Astrocyte (in vitro differentiated cells and primary cell): ENCODE measurements at places on chromosomes 3 and 15. TPM values are rescaled to one million over a fixed set of nuclear protein-coding genes. Genes with fewer than 3 reads are reported as not detected.

UMPS gene
- total RNA-seq: 25.4 and 38.3 TPM in 2 replicates

CCDC12 gene
- 26.2 and 29.0 TPM in 2 replicates for total RNA-seq

SNURF gene
- total RNA-seq: 16.5 and 23.6 TPM in 2 replicates

GNAT1 gene
- total RNA-seq: not detected in 2 replicates

SPSB4 gene
- total RNA-seq: 0.94 and 2.2 TPM in 2 replicates

MAP6D1 gene
- 4.6 and 4.8 TPM in 2 replicates for total RNA-seq

DNA sequence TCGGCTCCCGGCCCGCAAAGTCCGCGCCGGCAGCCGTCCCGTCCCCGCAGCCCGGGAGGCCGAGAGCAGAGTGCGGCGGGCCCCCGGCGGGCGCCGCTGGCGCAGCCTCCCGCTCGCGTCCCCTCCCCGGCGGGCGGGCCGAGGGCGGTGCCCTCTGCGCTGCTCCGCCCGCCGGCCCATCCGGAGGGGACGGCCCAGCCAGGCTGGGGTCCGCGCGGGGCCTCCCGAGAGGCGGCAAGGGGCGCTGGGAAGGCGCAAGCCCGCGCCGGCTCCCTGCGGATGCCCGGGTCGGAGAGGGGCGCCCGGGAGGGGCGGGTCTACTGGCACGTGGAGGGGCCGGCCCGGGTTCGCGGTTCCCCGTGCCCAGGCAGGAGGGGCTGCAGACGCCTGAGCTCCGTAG, at the start of the genes CLCN2 and POLR2H:
Gene CLCN2, minus strand, starts transcription at position 74 of the 400 bp plus-strand sequence. CDS start 126 bp downstream, outside the sequence.
Gene POLR2H, plus strand, starts transcription at position 179 of the 400 bp plus-strand sequence. CDS start 1,783 bp downstream, outside the sequence.
- peak within 1 kb of the TSS; percentile 82 for H3K4me3 ChIP-seq
- peak within 1 kb of the TSS; percentile 90 for H3K27ac ChIP-seq
- peaks cover 7% of the 10 kb centered on the region for H3K36me3 ChIP-seq
- no peaks in the 10 kb centered on the region for H3K27me3 ChIP-seq
- peaks cover 10% of the 10 kb centered on the region for H3K4me1 ChIP-seq
- no peak for DNase-seq

DNA sequence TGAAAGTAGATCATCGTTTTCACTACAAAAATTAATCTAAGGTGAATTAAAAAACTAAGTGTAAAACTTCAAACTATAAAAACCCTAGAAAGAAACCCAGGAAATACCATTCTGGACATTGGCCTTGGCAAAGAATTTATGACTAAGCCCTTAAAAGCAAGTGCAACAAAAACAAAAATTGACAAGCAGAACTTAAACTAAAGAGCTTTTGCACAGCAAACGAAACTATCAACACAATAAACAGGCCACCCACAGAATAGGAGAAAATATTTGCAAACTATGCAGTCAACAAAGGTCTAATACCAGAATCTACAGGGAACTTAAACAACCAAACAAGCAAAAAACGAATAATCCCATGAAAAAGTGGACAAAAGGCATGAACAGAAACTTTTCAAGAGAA, 302.0 kb downstream of the CHST2 start:
- H3K4me3 ChIP-seq: no peak overlapping the region
- H3K4me1 ChIP-seq: no peaks in the 10 kb centered on the region
- H3K27me3 ChIP-seq: no peaks in the 10 kb centered on the region
- no peaks in the 10 kb centered on the region for H3K36me3 ChIP-seq
- peak; percentile 12 for DNase-seq

DNA sequence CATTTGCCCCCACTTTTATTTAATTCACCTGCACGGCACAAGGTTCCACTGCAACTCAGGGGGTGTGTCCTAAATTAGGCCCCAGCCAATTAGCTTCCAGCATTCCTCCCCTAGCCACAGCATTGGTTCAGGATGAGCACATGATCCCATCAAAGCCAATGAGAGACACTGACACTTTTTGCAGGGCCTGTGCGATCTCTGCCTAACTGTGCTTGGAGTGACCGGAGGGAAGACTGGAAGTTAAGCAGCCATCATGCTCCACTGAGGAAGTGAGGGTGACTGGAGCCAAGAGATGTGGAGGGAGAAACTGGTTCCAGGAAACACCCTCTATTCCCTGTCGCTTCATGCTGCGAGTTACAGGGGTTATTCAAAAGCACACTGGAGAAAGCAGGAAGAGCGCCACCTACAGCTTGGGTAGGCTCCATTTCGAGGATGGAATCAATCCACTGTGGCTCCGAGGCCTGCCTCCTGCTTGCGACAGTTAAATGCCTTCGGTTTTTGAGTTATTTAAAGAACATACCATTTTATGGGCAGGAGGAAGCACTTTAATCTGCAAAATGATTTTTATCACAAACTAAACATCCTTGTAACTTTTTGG, 122.2 kb upstream of the WNT5A start:
- peaks cover 3% of the 10 kb centered on the region for H3K27me3 ChIP-seq
- no peak overlapping the region for H3K4me3 ChIP-seq
- DNase-seq: no peak
- H3K27ac ChIP-seq: no peak overlapping the region
- no peaks in the 10 kb centered on the region for H3K36me3 ChIP-seq

- H3K27ac ChIP-seq: no peak overlapping the region
- DNase-seq: peak; percentile 29
- H3K4me3 ChIP-seq: no peak overlapping the region
- no peaks in the 10 kb centered on the region for H3K27me3 ChIP-seq
- H3K36me3 ChIP-seq: no peaks in the 10 kb centered on the region
Measured at GRCh38 chr15:25737218-25737643, 125.9 kb downstream of the ATP10A start.

DNA sequence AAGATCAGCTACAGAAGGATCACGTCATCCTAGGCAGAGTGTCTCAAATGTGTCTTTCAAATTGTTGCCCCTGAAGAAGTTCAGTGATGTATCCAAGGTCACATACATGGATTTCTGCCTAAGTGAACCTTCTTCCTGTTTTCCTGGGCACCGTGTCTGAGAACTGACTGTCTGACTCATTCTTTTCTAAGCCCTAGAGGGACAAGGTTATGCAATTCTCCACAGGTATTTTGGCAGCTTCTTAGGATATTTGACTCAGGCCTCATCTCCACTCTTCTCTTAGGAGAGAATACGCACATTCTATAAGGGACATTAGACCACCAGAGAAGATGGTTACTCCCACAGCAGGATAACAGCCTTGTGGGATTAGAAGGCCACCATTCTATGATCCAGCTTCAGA, 391.9 kb upstream of the THBS1 start:
- no peaks in the 10 kb centered on the region for H3K36me3 ChIP-seq
- peak; percentile 95 for DNase-seq
- H3K27ac ChIP-seq: no peak overlapping the region
- peaks cover 20% of the 10 kb centered on the region for H3K4me1 ChIP-seq

DNA sequence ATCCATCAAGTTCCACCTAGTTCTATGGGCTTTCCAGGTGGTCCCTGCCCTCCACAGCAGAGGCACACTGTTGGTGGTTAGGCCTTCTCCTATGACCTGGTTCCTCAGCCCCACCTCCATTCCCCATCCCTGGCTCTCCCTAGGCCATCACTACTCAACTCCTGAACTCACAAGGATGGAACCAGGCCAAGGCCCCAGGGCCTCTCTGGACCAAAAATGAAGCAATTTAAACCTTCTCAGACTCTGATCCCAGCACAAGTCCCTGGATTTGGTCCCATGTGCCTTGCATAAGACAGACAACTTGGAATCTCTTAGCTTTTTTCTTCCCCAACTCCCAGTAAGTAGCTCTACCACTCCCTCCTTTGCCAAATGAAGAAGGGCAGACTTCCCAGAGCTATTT, 14.4 kb upstream of the ACAN start:
- H3K27ac ChIP-seq: no peak overlapping the region
- no peak for DNase-seq
- H3K4me1 ChIP-seq: no peaks in the 10 kb centered on the region
- peaks cover 15% of the 10 kb centered on the region for H3K27me3 ChIP-seq
- H3K36me3 ChIP-seq: no peaks in the 10 kb centered on the region

- H3K36me3 ChIP-seq: no peaks in the 10 kb centered on the region
- H3K4me3 ChIP-seq: no peak overlapping the region
- no peak for DNase-seq
- no peaks in the 10 kb centered on the region for H3K27me3 ChIP-seq
Measured at GRCh38 chr3:173214576-173214975, 73.5 kb upstream of the SPATA16 start.

- H3K27me3 ChIP-seq: no peaks in the 10 kb centered on the region
- peak; percentile 26 for DNase-seq
- H3K36me3 ChIP-seq: no peaks in the 10 kb centered on the region
- peaks cover 7% of the 10 kb centered on the region for H3K4me1 ChIP-seq
- no peak overlapping the region for H3K27ac ChIP-seq
- H3K4me3 ChIP-seq: no peak overlapping the region
Measured at GRCh38 chr15:36331531-36332275, 247.7 kb upstream of the CDIN1 start.

GRCh38 chr3:68996356-68996995, 17.0 kb downstream of the EOGT start:
- H3K4me1 ChIP-seq: peaks cover 15% of the 10 kb centered on the region
- H3K27ac ChIP-seq: no peak overlapping the region
- H3K36me3 ChIP-seq: peaks cover 26% of the 10 kb centered on the region
- H3K4me3 ChIP-seq: no peak overlapping the region

DNA sequence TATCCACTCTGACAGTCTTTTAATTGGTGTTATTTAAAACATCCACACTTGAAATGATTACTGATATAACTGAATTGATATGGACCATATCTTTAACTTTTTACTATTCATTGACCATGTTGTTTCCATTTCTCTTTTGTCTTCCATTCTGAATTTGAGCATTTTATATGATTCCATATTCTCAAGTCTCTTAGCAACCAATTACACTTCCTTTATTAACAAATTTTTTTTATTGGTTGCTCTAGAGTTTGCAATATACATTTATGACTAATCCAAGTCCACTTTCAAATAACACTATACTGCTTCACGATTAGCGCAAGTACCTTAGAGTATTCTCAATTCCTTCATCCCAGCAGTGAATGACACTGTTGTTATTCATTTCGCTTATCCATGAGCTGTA, 16.4 kb downstream of the RFX7 start:
- H3K4me3 ChIP-seq: no peak overlapping the region
- no peaks in the 10 kb centered on the region for H3K4me1 ChIP-seq
- H3K27ac ChIP-seq: no peak overlapping the region

DNA sequence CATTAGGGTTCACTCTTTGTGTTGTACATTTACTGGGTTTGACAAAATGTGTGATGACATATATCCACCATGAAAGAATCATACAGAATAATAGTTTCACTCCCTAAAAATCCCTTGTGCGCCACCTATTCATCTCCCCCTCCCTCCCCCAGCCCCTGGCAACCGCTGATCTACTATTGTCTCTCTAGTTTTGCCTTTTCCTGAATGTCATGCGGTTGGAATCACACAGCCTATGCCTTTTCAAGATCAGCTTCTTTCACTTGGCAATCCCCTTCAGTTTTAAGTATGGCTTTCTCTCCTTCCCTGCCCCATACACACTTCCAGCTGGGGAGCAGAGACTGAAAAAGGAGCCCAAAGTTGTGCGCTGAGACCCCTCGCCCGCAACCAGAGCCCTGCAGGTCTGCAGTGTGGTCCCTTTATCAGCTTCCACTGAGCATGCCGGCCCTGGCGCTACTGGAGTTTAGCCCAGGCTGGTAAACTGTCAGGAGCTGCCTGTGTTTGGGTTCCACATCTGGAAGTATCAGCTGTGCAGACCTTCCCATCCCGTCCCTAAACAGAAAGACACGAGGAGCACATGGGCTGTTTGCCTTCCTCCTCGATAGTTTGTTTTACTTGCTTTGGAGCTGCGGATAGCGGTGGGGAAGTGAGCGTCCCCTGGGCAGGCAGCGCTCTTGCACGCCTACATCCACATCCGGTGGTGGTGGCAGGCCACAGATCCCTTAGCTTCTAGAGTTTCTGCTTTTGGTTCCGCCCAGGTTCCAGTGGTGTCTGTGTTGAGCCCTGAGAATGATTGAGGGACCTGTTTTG, 12.3 kb downstream of the BOC start:
- H3K27ac ChIP-seq: no peak overlapping the region
- H3K36me3 ChIP-seq: no peaks in the 10 kb centered on the region
- no peak for DNase-seq
- H3K4me1 ChIP-seq: peaks cover 16% of the 10 kb centered on the region

- H3K27me3 ChIP-seq: no peaks in the 10 kb centered on the region
- peak overlapping the region; percentile 74 for H3K4me3 ChIP-seq
- H3K36me3 ChIP-seq: no peaks in the 10 kb centered on the region
- no peak overlapping the region for H3K27ac ChIP-seq
Measured at GRCh38 chr15:68821841-68822381, 1.2 kb upstream of the ANP32A start.

DNA sequence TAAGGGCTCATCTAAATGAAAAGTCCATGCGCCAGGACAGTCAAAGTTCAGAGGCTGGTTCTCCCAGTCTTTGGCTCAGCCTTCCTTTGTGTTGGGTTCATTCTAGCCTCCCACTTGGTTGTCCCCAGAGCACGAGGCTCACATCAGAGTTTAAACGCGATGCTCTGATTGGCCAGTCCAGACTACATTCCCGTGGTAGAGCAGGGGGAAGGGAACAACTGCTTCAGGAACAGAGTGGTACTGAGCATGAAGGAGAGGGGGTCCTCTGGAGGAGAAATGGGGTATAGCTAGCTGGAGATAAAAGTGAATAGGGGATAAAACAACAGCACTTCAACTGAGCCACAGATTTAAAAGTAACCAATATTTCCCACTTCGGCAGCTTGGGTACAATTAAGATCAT, 32.2 kb downstream of the ANAPC13 start:
- no peaks in the 10 kb centered on the region for H3K27me3 ChIP-seq
- no peak for DNase-seq

DNA sequence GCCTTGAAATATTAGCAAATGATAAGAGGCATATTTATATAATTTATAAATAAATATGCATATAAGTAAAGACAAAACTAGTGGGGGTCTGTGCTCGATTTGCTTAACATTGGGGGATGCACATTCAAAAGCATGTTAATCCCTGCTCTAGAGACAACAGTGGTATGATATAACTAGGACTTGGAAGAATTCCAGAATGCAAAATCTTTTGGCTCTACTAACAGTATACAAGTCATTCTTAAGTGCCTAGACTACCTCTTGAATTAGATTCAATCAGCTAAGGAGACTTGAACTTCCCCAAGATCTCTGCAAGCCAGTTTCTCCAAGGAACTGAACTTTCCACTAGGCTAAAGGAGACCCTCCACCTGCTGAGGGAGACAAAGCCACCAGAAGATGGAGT, 282.7 kb upstream of the RORA start:
- H3K27me3 ChIP-seq: no peaks in the 10 kb centered on the region
- no peak for DNase-seq
- H3K27ac ChIP-seq: no peak overlapping the region
- no peak overlapping the region for H3K4me3 ChIP-seq

GRCh38 chr3:148997623-148998022, 6.3 kb downstream of the GYG1 start:
- peaks cover 7% of the 10 kb centered on the region for H3K36me3 ChIP-seq
- H3K27ac ChIP-seq: no peak overlapping the region
- no peaks in the 10 kb centered on the region for H3K4me1 ChIP-seq
- H3K4me3 ChIP-seq: no peak overlapping the region
